ENCODE measurements at places on chromosomes 11 and 22.

GRCh38 chr11:660681-661444, 23.8 kb downstream of the DRD4 start:
- no peak for DNase-seq

- DNase-seq = no peak
Observed at GRCh38 chr11:3154001-3154599, 11.0 kb downstream of the OSBPL5 start.

DNA sequence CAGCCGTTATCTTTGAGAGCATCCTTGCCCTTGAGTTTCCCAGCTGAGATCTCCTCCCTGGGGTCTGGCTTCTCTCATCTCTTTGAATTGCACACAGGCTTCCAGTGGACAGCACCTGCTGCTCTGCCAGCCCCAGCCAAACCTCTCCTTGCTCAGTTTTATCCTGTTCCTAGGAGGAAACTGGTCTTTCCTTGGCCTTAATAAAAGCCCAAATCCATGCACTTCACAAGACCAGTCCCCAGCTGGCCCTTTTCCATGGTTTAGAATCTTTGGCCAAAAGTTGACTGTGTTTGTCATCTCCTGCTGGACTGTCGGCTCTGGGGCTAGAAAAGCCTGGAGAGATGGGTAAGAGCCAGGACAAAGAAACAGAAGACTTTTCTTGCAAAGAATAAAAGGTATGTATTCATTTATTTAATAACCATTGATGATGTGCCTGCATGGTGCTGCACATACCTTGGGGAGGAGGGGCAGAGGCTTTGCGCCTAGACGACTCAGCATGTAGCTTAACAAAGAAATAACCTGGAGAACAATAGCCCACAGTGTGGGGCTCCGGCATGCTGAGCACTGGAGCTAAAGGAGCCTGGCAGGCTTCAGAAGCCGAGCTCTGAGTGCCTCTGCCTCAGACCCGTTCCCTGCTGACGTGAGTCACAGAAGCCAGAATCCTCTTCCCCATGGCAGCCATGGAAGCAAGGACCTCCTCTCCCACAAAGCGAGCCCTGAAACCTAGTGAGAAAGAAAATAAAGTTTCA, 319.3 kb upstream of the B3GAT1 start:
- DNase-seq = no peak

GRCh38 chr11:109735128-109735527, 313.1 kb downstream of the C11orf87 start:
- no peak for DNase-seq

GRCh38 chr11:101323997-101324396, 194.4 kb upstream of the PGR start:
- no peak for DNase-seq

GRCh38 chr22:50670513-50670912, 2.1 kb upstream of the SHANK3 start:
- DNase-seq = no peak

DNA sequence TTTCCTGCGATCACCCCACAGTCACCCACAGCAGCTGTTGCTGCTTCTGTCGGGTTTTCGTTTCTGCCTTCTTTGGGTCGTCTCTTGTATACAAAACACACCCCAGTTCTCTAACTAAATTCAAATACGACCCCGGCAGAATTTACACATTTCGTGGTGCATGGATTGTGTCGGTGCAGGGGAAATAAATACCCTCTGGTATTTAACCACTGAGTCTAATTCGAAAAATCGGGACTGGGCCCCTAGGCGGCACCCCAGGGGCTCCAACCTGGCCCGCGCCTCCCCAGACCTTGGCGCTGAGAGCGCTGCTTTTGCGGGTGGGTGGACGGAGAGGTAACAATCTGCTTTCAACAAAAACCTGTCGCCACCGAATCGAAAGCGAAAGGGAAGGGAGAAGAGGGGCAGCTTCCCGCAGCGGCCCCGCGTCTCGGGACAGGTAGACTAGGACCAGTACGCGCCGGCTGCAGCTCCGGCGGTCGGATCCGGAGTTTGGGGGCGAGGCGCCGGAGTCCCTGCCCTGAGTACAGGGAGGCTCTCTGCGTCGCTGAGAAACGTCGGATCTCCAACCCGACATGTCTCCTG, 4.4 kb downstream of the ALX4 start:
- no peak for DNase-seq

GRCh38 chr11:127804747-127805400, 782.5 kb downstream of the ETS1 start:
- DNase-seq = no peak

All from stimulated activated CD8-positive, alpha-beta memory T cell treated with anti-CD3 and anti-CD28 coated beads, Interleukin-15, amount 100 ng/mL, for 24 hours (primary cell).